ENCODE measurements at places on chromosomes 3 and 15. TPM values are rescaled to one million over a fixed set of nuclear protein-coding genes. Genes with fewer than 3 reads are reported as not detected.

The CYP1A1 gene
- not detected for total RNA-seq

- peaks cover 62% of the 10 kb centered on the region for H3K4me1 ChIP-seq
- peak; percentile 95 for DNase-seq
- H3K27me3 ChIP-seq = no peaks in the 10 kb centered on the region
- H3K4me3 ChIP-seq = peak overlapping the region; percentile 51
These were observed 73.0 kb downstream of the ATP10A start for GRCh38 chr15:25790000-25790660.

The MORC1 gene
- total RNA-seq = not detected

GRCh38 chr3:65265942-65266590, 578.3 kb upstream of the ADAMTS9 start:
- H3K4me1 ChIP-seq = no peaks in the 10 kb centered on the region
- H3K4me3 ChIP-seq = no peak overlapping the region
- H3K36me3 ChIP-seq = no peaks in the 10 kb centered on the region

The PLA2G4D gene
- total RNA-seq = not detected

The GOLGA6B gene
- not detected for total RNA-seq

- no peak overlapping the region for H3K27ac ChIP-seq
- peaks cover 17% of the 10 kb centered on the region for H3K4me1 ChIP-seq
- no peak overlapping the region for H3K4me3 ChIP-seq
- H3K36me3 ChIP-seq = no peaks in the 10 kb centered on the region
- H3K27me3 ChIP-seq = no peaks in the 10 kb centered on the region
These were observed 54.6 kb downstream of the EMC4 start for GRCh38 chr15:34279368-34279767.
